Psoas muscle (tissue), 8 donors: ENCODE measurements at places on chromosomes 5 and 9. TPM values are rescaled to one million over a fixed set of nuclear protein-coding genes. Genes with fewer than 3 reads are reported as not detected.

DNA sequence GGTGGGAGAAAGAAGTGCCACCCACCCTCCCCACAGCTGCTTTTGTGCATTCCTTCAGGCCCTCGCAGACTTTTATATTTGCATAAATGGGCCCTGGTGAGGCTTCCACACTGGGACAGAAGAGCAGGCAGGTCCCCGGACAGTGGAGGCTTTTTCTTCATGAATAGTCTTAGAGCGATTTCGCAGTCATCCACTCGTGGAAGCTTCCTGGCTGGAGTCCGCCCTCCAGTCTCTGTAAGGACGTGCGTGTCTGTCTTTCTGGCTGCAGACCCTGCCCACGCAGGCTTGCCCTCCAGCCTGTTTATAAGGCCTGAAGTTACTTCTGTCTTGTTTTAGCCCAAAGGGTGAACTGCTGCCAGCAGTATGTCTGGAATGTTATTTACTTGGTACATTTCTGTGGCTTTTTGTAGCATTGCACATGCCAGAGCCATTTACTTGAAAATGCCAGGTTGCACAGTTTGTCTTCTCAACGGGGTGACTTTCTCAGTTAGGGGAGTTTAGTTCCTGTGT lies 195.7 kb downstream of the AOPEP start:
- no peaks in the 10 kb centered on the region for H3K27me3 ChIP-seq
- H3K36me3 ChIP-seq, result no peaks in the 10 kb centered on the region
- peaks cover 28% of the 10 kb centered on the region for H3K4me1 ChIP-seq
- DNase-seq, result no peak
- H3K4me3 ChIP-seq, result peak overlapping the region; percentile 0

AK8 gene
- polyA plus RNA-seq, result not detected

SLC6A3 gene
- under 0.01 TPM for polyA plus RNA-seq

DNA sequence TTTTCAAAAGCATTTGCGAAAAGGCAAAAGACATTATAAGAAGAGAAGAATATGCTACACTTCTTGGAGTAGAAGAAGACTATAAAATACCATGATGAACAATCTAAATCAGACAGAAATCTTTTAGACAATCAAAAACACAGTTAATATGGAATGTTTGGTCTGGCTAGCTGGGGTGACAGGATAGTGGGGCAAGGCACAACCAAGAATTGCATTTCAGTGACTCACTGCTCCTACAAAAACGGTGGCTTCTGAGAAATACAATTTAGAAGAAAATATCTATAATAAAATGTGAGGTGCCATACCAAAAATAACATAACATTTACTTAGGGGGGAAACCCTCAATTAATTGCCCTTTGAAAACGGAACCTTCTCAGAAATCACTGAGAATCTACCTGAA lies 363.4 kb downstream of the NPR3 start:
- DNase-seq, result no peak
- H3K27ac ChIP-seq, result no peak overlapping the region
- no peak overlapping the region for H3K4me3 ChIP-seq
- no peaks in the 10 kb centered on the region for H3K4me1 ChIP-seq
- H3K36me3 ChIP-seq, result no peaks in the 10 kb centered on the region

PCSK5 gene
- polyA plus RNA-seq, result 0.75 TPM

- no peak for DNase-seq
- no peak overlapping the region for H3K4me3 ChIP-seq
- no peaks in the 10 kb centered on the region for H3K27me3 ChIP-seq
- peaks cover 4% of the 10 kb centered on the region for H3K36me3 ChIP-seq
- H3K27ac ChIP-seq, result no peak overlapping the region
Measured at GRCh38 chr9:131587331-131587730, 42.0 kb downstream of the PRRT1B start.

COX7C gene
- polyA plus RNA-seq, result 1,538 TPM

- H3K27me3 ChIP-seq, result no peaks in the 10 kb centered on the region
- H3K4me3 ChIP-seq, result no peak overlapping the region
- H3K4me1 ChIP-seq, result no peaks in the 10 kb centered on the region
- H3K36me3 ChIP-seq, result no peaks in the 10 kb centered on the region
Measured at GRCh38 chr5:74822288-74822687, 43.9 kb downstream of the FAM169A start.

GRCh38 chr5:139404484-139404840 lies 573 bp upstream of the SPATA24 start:
- peaks cover 16% of the 10 kb centered on the region for H3K4me1 ChIP-seq
- H3K27me3 ChIP-seq, result no peaks in the 10 kb centered on the region
- peak overlapping the region; percentile 71 for H3K4me3 ChIP-seq
- peaks cover 8% of the 10 kb centered on the region for H3K36me3 ChIP-seq
